ENCODE measurements at places on chromosomes 6 and 20.
A peak's percentile ranks its signal among the peaks of the same experiment; 100 is the strongest.

DNA sequence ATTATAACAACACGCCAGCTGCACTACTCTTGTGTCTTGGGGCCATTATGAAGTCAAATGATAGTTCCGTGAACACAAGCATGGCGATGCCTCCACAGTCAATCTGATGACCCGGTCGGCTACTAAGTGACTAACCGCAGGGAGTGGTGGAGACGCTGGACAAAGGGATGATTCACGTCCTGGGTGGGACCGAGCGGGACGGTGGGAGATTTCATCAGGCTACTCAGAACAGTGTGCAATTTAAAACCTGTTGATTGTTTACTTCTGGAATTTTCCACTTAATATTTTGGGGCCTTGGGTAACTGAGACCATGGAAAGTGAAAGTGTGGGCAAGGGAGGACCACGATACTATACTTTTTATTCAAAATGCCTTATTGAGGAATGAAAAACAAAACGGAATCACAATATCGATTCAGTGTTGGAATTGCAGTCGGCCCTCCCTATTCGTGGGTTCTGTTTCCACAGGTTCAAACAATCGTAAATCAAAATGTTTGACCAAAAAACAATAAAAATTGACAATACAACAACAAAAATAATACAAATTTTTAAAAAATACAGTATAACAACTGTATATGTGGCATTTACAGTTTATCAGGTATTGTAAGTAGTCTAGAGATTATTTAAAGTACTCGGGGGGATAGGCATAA, 66.5 kb downstream of the MYLK4 start:
- DNase-seq, result no peak

DNA sequence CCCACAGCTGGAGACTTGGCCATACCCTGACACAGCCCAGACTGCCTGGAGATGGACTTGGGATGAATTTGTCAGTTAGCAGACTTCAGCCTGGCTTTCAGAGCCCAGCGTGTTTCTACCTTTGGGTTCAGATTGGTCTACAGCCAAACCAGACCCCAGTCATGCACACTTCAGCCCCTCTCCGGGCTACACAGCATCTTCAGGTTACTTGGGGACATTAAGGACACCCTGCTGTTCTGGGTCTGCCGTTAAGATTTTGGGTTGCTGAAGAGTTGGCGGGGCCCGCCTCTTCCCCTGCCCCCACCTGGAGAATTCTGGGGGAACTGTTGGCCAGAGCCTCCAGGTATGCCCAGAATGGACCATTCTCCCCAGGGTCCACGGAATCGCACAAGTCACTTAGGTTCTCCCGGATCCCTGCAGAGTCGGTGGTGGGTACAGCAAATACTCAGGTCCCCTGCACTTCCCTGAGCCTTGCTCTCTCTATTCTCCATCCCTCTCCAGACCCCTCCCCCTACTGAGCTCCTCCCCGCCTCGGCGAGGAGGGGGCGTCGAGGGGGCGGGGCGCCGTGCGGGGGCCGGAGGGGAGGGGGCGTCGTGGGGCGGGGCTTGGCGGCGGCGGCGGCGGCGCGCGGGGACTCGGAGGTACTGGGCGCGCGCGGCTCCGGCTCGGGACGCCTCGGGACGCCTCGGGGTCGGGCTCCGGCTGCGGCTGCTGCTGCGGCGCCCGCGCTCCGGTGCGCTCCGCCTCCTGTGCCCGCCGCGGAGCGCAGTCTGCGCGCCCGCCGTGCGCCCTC, at the start of gene PTK7:
TSS of gene PTK7 (plus strand) at position 645 of the 794 bp plus-strand sequence. CDS start 175 bp downstream, outside the sequence.
- DNase-seq, result no peak

DNA sequence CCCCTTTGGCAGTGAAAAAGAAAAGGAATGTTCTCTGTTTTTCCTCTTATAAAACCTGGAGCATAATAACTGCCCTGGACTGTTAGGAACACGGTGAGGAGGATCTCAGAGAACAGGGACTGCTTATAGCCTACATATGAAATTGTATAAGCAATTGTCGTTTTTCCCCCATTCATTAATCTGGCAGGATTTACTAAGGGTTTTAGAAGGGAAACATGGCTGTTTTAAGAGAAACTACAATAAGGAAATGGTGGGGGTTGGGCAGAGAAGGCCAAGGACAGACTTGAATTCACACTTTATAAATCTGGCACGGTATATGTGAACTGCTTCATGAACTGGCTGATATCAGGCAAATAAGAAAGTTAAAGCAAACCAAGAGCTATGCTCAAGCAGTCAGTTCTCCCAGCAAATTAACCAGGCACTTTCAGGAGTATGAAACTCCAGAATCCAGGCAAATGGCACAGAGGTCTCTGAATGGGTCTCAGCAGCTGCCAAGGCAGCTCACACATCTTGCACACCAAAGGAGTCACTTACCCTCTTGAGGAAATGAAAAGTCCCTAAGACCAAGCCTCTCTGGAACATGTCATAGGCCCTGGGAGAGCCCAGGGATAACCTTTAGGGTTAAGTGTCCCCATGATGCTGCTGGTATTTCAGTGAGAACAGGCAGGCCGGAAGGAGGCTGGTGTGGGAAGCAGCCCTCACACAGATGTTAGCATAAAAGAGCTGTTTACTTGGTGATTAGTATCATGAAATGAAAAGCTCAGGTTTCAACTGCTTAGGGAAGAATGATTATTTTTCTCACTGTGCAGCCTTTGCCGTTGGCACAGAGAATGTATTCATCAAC, 260.5 kb upstream of the MARCKS start:
- peak; percentile 59 for DNase-seq

GRCh38 chr6:4434655-4435054, 299.3 kb upstream of the ECI2 start:
- DNase-seq, result no peak

DNA sequence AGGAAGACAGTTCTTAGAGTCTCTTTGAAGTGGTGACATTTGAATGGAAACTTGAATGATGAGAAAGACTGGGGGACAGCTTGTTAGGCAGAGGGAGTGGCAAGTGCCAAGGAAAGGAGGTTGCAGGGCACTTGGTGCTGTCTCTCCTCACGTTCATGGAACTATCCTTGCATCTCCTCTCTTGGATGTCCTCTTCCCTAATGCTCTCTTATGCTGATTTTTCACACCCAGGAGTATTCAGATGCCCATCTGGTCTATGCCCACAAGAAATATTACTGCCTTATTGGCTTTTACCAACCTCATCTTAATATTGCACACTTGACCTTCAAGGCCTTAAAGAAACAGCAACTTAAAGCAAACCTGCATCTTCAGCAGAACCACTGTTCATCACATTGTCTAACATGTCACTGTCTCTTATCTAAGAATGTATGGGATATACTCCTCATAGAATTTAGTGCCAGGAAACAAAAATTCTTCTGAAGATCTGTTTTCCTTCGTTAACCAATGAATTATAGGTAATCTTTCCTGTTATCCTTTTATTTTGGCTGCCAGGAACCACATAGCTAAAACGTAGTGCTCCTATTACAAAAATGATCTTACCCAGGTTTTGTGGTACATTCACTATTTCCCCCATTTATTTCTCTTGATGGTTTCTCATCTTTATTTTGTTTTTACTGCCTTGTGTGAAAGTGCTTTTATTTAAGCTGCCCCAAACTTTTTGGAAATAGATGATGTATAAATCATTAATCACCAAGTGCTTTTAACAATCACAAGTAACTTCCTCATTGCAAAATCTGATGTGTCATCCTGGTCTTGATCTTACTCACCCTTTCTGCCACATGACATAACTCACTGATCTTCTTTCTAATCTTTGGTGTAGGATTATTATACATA, 12.8 kb downstream of the RGS17 start:
- DNase-seq, result peak; percentile 38

- no peak for DNase-seq
These were observed 399.8 kb upstream of the EPHA7 start for GRCh38 chr6:93819189-93819588.
